Activated effector memory CD4-positive, alpha-beta T cell treated with anti-CD3 and anti-CD28 coated beads, Interleukin-2, amount 50 U/mL, for 16 hours (primary cell): ENCODE measurements at places on chromosomes 2 and 18.

DNA sequence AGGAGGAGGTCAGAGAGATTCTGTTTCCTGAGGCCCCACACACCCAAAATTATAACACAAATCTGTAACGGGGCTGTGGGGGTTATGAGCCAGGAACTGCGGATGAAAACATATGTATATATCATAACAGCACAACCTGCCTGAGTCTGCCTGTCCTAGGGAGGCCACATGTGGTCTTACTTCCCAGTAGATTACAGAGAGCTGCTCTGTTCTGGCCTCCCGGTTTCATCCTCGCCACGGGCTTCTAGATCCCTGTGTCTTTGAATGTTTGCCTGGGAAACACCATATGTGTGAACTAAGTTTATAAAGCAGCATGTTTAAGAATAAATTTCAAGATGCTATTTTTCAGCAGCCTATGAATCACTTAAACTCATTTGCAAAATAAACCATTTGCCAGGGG lies 124.0 kb downstream of the TMEM200C start:
- no peak for DNase-seq

GRCh38 chr18:11849841-11850634 lies 1.2 kb upstream of the CHMP1B start:
- DNase-seq = peak; percentile 86

GRCh38 chr2:217402761-217403383 lies 543.0 kb upstream of the TNP1 start:
- DNase-seq = no peak

- DNase-seq = no peak
Observed at GRCh38 chr2:3756306-3756705, 52.9 kb downstream of the DCDC2C start.

- no peak for DNase-seq
Observed at GRCh38 chr2:27381577-27382181, 1.1 kb upstream of the ZNF513 start.
